ENCODE measurements at places on chromosomes 16 and 17.

DNA sequence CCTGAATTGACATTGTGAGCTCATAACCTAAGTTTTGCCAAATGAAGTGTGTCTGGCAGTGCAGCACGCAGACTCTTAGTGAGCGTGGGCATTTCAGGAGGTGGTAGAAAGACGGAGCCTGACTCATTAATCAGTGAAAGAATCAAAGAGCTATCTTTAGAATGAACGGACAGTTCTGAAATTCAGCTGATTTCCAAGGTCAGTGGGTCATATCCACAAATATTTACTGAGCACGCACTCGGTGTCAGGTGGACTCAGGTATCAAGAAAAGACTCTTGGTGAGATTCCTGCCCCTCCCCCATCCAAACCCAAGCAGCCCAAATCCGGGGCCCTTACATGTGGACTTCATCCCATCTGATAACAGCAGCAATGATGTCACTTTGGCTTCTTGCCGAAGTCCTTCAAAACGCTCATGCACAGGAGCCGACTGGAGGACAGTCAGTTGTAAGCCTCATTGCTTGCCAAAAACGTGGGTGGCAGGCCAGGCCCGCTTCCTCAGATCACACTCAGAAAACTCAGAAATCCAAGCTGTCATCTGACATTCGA lies 185.8 kb downstream of the HS3ST3A1 start:
- no peaks in the 10 kb centered on the region for H3K27me3 ChIP-seq
- no peak overlapping the region for H3K4me3 ChIP-seq
- H3K4me1 ChIP-seq: no peaks in the 10 kb centered on the region
- H3K36me3 ChIP-seq: no peaks in the 10 kb centered on the region
- DNase-seq: no peak

GRCh38 chr17:1119924-1120323 lies 59.9 kb downstream of the ABR start:
- no peak overlapping the region for H3K4me3 ChIP-seq
- peaks cover 18% of the 10 kb centered on the region for H3K4me1 ChIP-seq
- no peaks in the 10 kb centered on the region for H3K36me3 ChIP-seq
- H3K27me3 ChIP-seq: peaks cover 2% of the 10 kb centered on the region
- H3K27ac ChIP-seq: no peak overlapping the region
- DNase-seq: no peak

DNA sequence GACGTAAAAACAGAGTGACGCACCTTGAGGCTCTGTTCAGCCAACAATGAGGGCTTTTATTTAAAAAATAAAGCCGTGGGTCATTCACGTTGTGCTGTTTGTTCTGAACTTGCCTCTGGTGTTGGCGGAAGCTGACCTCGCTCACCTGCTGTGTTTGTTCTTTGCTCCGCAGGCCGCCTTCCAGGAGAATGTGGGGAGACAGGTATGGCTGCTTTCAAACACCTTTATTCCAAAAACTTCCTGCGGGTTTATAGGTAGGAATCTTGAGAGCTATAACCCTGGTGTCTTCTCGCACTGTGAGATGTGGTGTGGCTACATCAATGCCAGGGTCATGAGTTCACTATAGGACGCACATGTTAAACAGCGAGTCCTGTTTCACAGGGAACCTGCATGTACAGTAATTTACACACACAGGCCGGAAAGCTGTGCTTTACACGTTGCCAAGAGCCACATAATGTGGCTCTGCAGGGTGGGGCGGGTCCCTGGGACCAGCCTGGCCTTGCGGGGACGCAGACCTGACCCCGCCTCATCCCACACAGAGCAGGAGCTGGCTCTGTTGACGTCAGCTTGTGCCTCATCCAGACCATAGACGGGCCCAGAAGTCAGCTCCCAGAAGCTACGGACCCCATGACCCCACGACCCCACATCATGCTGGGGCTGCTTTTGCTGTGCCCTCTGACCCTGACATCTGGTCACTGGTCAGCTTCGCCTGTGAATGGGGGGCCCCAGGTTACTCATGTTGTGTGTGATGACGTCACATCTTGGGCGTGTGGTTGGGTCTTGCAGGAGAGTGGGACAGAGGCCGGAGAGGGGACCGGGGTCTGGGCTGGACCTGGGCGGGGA lies 49.9 kb upstream of the ZNF750 start:
- H3K27ac ChIP-seq: no peak overlapping the region
- no peak for DNase-seq
- H3K27me3 ChIP-seq: no peaks in the 10 kb centered on the region

DNA sequence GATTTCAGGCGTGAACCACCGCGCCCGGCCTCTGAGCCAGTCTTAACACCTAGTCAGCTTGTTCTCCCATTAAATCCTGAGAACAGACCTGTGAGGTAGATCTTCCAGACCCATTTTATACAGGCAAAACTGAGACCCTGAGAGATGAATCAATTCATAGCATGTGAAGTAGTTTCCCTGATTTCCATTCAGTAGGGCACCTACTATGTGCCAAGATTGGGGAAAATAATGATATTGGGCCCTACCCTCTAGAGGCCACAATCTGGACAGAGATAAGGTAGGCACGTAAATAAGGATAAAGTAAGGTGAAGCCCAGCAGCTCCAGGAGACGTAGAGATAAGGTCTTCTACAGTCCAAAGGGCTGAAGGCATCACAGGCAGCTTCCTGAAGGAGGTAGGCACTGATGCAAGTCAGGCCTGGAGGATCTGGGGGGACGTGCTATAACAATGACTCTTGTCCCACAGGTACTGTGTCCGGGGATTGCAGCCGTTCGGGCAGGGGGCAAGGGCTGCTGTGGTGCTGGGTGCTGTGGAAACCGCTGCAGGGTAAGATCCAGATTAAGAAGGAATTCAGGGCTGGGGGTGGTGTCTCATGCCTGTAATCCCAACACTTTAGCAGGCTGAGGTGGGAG lies 5.7 kb downstream of the VMO1 start:
- no peak for DNase-seq
- no peak overlapping the region for H3K27ac ChIP-seq
- peaks cover 45% of the 10 kb centered on the region for H3K27me3 ChIP-seq

DNA sequence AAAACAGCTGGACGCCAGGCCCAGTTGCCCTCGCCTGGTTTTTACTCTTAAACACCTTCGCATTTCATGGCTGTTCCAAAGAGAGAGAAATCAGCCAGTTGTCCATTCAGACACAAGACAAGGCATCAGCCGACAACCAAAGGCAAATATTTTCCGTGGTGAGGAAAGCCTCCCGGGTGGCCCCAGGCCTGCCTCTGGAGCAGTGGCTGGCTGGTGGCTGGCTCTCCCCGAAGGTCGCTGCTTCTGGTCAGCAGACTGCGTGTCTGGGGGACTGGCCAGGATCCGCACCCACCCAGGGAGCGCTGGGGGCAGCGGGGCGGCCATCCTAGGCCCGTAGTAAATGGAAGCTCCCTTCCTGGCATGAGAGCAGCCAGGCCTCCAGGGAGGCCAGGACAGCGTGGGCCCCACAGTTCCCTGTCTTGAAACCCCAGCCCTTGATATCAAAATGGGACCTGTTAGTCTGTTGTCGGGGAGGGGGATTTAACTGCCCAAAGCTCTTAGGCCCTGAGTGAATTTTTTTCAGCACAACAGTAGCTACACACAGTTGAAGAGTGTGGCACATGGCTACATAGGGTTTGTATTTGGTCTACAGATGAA lies 57.7 kb downstream of the SREBF1 start:
- H3K4me1 ChIP-seq: peaks cover 2% of the 10 kb centered on the region
- no peaks in the 10 kb centered on the region for H3K36me3 ChIP-seq
- H3K27me3 ChIP-seq: peaks cover 14% of the 10 kb centered on the region
- no peak overlapping the region for H3K4me3 ChIP-seq

- H3K27me3 ChIP-seq: peaks cover 5% of the 10 kb centered on the region
- H3K36me3 ChIP-seq: peaks cover 2% of the 10 kb centered on the region
- H3K4me1 ChIP-seq: peaks cover 42% of the 10 kb centered on the region
- DNase-seq: peak; percentile 27
- peak overlapping the region; percentile 88 for H3K27ac ChIP-seq
- peak overlapping the region; percentile 84 for H3K4me3 ChIP-seq
Measured at GRCh38 chr16:22194707-22195444, 11.2 kb upstream of the EEF2K start.

DNA sequence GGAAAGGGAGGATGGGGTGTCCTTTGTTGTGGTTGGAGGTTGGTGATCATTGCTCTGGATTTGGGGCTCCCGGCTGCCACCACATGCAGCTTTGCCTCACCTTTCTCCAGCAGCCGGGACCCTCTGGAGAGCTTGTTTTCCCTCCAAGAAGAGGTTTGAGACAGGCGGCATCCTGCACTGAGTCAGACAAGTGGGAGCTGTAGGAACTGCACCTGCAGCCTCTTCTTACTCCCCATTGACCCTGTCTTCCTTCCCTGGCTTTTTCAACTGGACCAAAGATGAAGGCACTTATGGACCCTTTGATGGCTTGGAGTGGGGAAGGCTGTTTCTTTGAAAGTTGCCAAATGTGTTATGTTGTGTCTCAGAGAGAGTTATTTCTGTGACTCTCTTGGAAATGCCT lies 16.6 kb downstream of the KCTD2 start:
- peaks cover 28% of the 10 kb centered on the region for H3K4me1 ChIP-seq
- H3K27me3 ChIP-seq: no peaks in the 10 kb centered on the region
- DNase-seq: no peak
- H3K4me3 ChIP-seq: no peak overlapping the region
- H3K27ac ChIP-seq: no peak overlapping the region

- no peak overlapping the region for H3K4me3 ChIP-seq
- peaks cover 6% of the 10 kb centered on the region for H3K27me3 ChIP-seq
- no peak overlapping the region for H3K27ac ChIP-seq
Measured at GRCh38 chr16:48173889-48174288, 18.1 kb upstream of the ABCC12 start.

DNA sequence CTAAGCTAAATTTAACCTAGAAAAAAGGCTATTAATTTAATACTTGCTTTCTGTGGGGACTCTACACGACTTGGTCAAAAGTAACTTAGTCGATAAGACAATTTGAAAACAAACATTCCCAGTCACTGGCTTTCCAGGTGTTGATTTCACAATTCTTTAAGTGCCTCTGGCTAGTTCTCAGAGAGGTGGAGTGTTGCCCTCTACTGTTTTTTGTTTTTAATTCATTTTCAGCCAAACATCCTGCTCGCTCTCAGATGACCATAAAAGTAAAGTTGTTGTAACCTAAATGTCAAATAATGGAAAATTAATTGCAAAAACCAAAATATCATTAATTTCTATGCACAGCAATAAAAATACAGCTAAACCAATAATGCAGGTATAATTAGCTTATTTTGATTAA lies 107.1 kb downstream of the MYO1D start:
- H3K4me3 ChIP-seq: no peak overlapping the region
- no peaks in the 10 kb centered on the region for H3K4me1 ChIP-seq
- H3K27me3 ChIP-seq: no peaks in the 10 kb centered on the region
- no peaks in the 10 kb centered on the region for H3K36me3 ChIP-seq
- no peak for DNase-seq
- H3K27ac ChIP-seq: no peak overlapping the region

DNA sequence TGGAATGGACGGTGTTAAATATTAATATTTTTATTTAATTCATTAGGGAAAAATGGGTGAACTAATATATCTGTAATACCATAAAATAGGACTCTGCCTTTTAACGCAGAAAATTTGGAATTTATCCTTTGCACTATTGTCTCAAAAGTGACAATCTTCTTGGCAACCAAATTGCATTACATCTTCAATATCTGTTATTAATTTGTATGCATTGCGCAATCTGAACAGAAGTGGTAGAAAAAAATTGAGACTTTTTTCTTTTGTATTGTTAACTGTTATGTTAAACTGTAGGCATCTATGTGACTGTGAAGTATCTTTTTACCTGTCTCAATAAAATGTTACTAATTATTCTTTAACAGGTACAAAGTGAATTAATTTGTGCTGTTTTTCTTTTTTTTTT lies 55.6 kb downstream of the PPM1E start:
- H3K4me3 ChIP-seq: no peak overlapping the region
- peaks cover 21% of the 10 kb centered on the region for H3K27me3 ChIP-seq
- H3K36me3 ChIP-seq: no peaks in the 10 kb centered on the region
- H3K4me1 ChIP-seq: no peaks in the 10 kb centered on the region
- H3K27ac ChIP-seq: no peak overlapping the region
- DNase-seq: no peak

GRCh38 chr17:16933317-16934132 lies 38.4 kb downstream of the TNFRSF13B start:
- H3K4me3 ChIP-seq: no peak overlapping the region
- no peak for DNase-seq
- H3K27me3 ChIP-seq: peaks cover 5% of the 10 kb centered on the region
- H3K4me1 ChIP-seq: no peaks in the 10 kb centered on the region
- H3K36me3 ChIP-seq: no peaks in the 10 kb centered on the region

GRCh38 chr17:41593306-41593981 lies 6.7 kb upstream of the KRT14 start:
- no peak for DNase-seq
- H3K4me3 ChIP-seq: no peak overlapping the region
- no peaks in the 10 kb centered on the region for H3K36me3 ChIP-seq
- H3K4me1 ChIP-seq: no peaks in the 10 kb centered on the region

DNA sequence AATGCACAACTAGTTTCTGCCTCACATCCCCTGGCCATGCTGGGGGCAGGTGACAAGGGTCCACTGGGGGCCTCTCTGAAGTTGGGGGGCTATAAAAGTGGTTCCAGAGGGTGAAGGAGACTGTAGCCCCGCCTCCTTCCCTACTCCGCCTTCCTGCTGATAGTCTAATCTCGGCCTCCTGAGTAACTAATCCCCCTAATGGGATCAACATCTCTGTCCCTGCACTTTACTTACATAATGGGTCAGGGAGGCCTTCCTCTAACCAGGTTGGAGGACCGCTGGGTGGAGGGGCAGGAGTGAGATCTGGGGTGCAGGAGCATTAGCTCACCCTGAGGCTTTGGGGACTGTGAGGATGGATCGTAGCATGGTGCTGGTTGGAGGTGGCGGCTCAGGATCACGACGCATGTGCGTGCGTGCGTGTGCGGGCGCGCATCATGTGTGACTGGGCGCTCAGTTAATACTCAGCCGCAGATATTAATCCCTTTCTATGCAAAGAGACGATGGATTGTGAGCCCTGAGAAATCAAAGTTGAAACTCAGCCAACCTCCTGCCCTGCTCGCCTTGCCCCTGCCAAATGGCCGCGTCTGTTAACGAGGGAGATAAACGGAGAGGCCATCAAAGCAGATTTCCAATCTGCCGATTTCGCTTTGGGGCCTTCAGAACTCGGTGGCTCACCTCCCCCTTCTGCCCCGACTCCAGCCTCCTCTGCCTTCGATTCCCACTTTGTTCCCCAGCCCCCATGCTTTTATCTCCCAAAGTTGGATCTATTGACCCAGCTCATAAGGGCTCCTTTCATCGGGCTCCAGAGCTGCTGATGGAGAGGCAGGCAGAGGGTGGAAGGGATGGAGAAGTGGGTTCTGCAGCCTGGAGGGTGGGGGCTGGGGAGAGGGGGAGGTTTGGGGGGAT lies 107.3 kb downstream of the SDK2 start:
- no peaks in the 10 kb centered on the region for H3K36me3 ChIP-seq
- H3K27me3 ChIP-seq: no peaks in the 10 kb centered on the region
- no peak for DNase-seq
- H3K4me3 ChIP-seq: no peak overlapping the region
- H3K4me1 ChIP-seq: no peaks in the 10 kb centered on the region

GRCh38 chr17:49730078-49730784 lies 22.5 kb upstream of the SLC35B1 start:
- H3K27me3 ChIP-seq: no peaks in the 10 kb centered on the region
- no peak overlapping the region for H3K4me3 ChIP-seq
- peaks cover 21% of the 10 kb centered on the region for H3K4me1 ChIP-seq
- H3K27ac ChIP-seq: no peak overlapping the region

GRCh38 chr17:66221343-66221742 lies 7.9 kb downstream of the APOH start:
- H3K36me3 ChIP-seq: no peaks in the 10 kb centered on the region
- DNase-seq: no peak
- H3K27me3 ChIP-seq: peaks cover 42% of the 10 kb centered on the region

GRCh38 chr17:79722787-79723186 lies 8.0 kb upstream of the ENPP7 start:
- no peaks in the 10 kb centered on the region for H3K36me3 ChIP-seq
- no peaks in the 10 kb centered on the region for H3K4me1 ChIP-seq
- H3K27me3 ChIP-seq: no peaks in the 10 kb centered on the region
- H3K27ac ChIP-seq: no peak overlapping the region
- no peak for DNase-seq
